NAMALWA (cell line): ENCODE measurements at places on chromosomes 2 and 18.

DNA sequence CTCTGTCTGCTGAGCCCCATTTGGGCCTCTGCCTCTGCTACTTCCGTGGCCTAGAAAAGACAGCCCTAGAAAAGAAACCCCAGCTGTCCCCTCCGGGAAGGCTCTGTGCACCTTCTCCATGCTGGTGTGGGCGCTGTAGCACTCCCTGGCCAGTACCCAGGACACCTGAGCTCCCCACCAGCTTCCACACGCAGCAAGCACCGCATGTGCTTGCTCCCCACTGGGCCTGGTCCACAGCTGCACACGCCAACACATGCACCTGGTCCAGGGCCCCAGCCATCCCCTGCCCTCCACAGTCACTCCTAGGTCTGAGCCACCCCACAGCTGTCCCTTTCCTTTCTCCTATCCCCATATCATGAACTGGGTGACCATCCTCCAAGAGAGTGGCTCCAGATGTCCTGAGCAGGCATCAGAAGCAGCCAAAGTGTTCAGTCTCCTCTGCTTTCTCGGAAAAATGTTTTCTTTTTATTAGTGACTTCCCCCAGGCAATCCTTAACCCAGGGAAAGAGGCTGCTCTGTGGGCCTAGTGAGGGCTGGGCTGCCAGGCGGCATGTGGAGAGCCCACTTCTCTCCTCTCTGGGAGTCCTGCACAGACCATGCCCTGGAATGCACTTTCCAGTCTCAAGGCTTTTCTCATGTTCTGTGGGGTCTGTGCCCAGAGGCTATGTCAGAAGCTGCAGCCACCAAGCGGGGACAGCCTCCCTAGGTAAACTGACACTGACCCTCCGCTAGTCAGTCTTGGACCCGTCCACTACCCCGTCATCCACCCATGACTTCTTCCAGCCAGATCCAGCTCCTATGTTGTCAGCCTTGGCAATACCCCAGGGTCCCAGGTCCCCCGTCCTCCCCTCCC lies 133.7 kb downstream of the KLHL29 start:
- DNase-seq: no peak

GRCh38 chr2:199589306-199589705 lies 131.6 kb upstream of the SATB2 start:
- DNase-seq: no peak

GRCh38 chr18:49743117-49743567 lies 70.2 kb downstream of the ACAA2 start:
- no peak for DNase-seq

- DNase-seq: no peak
Observed at GRCh38 chr2:83595121-83595690, 863.9 kb downstream of the SUCLG1 start.

DNA sequence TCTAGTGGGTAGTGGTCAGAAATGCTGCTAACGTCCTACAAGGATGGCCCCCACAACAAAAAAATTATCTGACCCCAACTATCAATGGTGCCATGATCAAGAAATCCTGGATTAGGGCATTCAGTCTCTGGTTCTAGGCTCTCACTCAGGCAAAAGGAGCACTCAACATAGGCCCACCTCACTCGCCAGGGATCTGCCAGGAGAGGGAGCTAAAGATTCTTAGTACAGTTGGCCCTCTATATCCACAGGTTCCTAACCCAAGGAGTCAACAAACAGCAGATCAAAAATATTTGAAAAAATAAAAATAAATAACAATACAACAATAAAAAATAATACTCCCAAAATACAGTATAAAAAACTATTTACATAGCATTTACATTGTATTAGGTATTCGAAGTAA lies 10.0 kb downstream of the SLC4A5 start:
- peak; percentile 35 for DNase-seq

DNA sequence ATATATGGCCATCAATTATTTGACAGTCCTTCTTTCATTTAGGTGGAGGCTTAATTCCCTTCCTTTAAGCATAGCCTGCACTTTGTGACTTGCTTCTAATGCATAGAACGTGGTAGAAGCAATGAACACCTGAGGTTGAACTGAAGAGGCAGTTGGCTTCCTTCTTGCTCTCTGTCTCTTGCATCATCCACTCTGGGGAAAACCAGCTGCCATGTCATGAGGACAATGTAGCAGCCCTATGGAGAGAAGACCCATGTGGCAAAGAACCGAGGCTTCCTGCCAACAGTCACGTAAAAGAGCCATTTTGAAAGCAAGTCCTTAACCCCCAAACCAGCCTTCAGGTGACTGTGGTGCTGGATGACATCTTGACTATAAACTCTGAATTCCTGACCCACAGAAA lies 46.8 kb downstream of the ATOH8 start:
- DNase-seq: no peak

DNA sequence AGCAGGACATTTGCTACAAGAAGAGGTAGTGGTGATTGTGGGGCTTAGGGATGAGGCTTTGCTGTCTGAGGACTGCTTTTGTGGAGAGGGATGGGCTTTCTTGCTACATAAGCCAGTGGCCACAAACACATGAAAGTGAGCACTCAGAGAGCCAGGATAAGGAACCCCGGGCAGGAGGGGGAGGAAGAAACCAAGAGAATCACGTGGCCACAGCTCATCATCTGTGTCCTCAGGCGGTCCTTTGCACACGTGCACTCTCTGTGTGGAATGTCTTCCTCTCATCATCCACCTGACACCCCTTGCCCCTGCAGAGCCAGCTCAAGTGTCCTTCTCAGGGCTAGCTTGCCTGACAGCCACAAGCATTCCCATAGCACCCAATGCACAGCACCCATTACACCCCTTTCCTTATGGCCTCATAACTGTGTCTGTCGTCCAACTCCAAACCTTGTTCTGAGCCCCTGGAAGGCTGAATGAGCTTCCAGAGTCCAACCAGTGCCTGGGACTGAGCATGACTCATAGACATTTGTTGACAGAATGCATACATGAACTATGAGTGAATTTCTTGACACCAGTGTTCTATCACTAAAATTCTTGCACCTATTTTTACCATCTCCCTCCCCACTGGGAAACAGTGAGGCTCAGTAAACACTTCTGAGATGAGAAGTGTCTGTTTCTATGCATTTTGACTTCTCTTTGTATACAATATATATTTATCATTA lies 398.3 kb downstream of the ALK start:
- no peak for DNase-seq

DNA sequence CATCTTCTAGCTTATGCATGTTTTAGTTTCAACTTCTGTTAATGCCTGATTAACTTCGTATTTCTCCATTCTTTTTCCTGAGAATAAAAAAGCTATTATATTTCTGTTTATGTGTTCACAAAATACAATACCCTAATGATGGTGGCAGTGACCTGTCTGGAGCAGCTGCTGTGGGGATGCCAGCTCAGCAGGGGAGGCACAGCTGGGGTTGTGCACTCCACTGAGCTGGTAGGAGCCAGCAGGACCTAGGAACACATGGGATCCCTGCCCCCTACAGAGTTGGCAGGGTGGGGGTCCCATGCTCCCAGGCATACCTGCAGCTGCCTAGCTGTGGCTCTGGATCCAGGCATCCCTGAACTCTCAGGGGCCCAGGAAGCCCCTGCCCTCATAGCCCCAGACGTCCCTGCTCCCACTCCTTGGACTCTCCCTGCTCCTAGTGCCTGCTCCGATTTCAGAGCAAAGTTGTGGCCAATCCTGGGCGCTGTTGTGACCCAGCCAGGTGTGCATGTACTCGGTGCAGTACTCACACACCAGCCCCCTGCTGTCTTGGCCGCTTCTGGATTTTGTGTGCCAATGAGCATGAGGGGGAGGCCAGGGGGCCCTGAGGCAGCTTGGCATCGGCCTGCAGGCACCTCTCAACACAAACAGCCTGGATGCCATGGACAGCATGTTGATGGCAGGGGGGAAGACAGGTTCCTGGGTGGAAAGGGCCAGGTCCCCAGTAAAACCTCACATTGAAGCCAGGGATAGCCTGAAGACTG lies 546.0 kb downstream of the ZNF804A start:
- no peak for DNase-seq

GRCh38 chr2:65427532-65427931 lies 4.9 kb downstream of the SPRED2 start:
- no peak for DNase-seq

DNA sequence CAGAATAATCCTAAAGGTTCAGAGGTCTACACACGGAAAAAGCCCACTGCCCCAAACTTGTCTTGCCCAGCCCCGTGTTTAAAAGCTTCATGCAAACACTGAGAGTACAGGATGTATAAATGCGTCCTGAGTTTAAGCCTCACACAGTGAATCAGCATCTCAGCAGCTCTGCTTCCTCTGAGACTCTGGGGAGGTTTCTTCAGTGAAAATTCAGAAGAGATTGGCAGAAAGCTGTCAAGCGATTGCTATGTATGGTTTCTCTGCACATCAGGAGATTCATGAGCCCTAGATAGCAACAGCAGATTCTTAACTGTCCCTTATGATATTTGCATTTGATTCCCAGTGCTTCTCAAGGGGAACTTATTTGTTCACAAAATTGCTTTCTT lies 27.1 kb downstream of the CRACDL start:
- peak; percentile 65 for DNase-seq

DNA sequence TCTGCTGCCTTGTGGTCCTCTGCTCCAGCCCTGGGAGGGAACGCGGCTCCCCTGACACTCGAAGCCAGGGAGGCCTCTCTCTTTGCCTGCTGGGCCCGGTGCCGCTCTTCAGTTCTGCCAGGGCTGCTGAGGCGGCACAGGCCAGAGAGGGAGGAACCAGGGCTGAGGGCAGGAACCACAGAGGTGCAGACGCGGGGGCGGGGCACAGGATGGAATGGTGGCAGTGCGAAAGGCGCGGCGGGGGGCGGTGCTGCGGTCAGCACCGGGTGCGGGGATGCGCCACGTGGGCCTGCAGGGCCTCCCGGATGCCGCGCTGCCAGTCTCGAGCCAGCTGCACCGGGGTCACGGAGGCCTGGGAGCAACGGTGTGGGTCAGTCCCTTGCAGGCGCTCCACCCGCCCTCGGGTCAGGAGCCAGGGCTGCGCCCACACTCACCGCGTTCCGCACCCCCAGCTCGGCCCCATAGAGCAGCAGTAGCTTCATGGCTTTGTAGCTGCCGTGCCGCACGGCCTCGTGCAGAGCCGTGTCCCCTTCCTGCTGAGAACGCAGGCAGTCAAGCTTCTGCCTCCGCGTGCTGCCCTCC lies 4.4 kb downstream of the ANKRD23 start:
- peak; percentile 82 for DNase-seq

DNA sequence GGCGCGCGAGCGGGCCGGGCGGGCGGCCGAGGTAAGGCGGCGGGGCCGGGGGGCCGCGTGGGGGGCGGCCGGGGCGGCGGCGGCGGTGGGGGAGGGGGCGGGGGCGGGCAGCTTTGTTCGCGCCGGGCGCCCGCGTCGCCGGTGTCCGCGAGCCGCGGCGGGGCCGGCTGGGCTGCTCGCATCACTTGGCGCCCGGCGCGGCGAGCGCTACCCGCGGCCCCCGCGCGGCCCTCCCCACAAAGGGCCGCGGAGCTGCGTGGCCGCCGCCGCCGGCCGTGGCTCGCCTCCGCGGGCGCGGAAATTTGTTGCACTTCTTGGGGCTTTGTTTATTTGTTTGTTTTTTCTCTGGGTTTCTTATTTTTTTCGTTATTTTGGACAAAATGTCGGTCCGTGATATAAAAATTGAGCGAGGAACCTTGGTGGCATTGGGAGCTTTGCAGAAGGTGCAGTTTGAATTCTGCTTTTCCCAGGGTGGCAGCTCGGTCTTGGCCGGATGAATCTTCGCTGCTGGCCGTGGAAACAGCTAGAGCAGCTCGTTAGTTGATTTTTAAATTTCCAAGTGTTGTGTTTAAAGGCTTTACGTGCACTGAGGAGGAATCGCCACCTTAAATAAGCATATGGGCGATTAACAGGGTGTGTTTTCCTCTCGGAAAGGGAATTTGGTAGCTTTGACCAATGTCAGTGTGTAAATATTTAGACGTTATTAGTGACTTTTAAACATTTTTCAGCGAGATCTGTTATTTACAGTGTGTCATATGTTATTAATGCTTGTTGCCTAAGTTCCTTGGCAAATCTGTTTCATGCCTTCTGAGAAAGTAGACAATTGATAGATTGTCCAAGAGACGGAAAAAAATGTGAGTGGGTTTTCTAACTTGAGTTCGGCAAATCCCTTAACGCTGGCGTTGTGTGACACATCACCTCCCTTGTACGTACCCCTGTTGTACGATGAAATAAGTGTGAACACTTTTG lies 822 bp downstream of the UBE2E3 start:
- DNase-seq: peak; percentile 53

GRCh38 chr2:65381607-65382051 lies 50.8 kb downstream of the SPRED2 start:
- no peak for DNase-seq

- no peak for DNase-seq
Observed at GRCh38 chr18:3346487-3346886, 84.6 kb downstream of the MYL12B start.

DNA sequence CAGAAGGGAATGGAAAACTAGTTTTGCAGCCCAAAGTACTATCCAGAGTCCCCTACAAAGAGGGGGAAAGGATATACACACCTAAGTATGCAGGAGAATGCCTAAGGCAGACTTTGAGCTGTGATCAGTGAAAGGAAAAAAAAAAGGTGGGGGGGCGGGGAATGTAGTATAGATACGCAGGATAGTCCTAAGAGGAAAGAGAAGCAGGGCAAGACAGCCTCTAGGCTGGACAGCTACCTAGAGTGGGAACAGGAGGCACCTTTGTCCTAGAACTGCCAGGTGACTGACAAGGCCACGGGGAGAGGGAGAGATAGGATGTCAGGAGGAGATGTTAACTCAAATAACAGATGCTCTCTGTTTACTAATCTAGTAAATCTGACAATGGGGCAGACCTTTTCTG lies 6.0 kb downstream of the REEP1 start:
- DNase-seq: no peak

DNA sequence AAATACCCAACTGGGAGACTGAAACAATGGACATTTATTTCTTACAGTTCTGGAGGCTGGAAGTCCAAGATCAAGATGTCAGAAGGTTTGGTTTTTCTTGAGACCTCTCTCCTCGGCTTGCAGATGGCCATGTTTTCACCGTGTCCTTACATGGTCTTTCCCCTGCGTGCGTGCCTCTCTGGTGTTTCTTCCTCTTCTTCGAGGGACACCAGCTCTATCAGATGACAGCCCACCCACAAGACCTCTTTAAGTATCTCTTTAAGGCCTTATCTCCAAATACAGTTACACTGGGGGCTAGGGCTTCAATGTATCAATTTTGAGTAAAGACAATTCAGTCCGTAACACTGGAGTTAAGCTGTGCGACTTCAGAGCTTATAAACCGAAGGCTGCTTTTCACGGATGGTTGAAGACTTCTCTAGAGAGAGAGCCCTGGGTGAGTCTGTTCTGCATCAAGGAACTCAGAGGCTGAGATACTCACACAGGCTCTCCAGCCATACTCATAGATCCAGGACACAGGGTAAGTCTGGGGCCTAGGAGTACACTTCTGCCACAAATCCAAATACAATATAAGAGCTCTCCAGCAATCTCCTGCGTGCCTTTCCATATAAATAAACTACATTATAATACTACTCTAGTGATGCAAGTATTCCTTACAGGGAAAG lies 339.9 kb upstream of the PKDCC start:
- no peak for DNase-seq

DNA sequence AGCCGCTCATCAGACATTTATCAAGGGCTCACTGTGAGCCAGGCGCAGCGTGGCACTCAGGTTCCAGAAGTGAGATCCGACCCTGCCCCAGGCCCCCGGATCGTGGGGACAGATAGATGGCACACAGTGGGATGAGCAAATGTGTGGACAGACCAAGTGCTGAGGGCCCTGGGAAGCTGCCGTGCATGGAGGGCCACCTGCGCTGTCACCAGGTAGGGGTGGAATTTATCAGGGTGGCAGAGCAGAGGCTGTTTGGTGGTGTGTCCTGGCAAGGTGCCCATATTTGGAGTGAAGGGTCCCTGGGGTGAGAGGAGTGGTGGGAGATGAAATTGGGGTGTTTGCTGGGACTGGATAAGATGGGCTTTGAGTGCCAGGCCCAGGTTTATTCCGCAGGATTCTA lies 92.8 kb upstream of the HS6ST1 start:
- DNase-seq: no peak
